ENCODE measurements at places on chromosomes 16 and 17.

DNA sequence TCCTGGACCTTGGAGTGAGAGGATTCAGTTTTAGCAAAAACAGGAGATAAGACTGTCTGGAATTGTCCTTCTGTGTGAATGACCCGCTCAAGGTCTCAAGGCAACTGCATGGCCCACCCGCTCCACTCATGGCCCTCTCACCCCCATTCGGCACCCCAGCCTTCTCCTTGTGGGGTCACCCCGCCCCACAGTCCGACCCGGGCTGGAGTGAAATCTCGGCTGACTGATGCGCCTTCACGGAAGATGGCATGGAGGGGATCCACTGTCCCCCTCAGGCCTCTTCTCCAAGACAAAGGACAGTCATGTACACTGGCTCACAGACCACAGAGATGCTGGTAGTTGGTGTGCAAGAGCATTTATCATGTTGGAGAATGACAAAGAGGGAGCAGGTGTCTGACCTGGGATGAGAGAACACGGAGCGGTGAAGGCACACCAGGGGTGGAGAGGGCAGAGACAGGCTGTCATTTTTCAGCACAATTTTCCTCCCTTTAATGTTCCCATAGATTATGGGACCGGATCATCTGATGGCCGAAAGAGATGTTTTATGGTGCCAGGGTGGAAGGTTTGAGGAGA, 391.9 kb upstream of the TNRC6C start:
- no peak for DNase-seq

- no peak for DNase-seq
Measured at GRCh38 chr16:89574681-89575246, 794 bp upstream of the CPNE7 start.

DNA sequence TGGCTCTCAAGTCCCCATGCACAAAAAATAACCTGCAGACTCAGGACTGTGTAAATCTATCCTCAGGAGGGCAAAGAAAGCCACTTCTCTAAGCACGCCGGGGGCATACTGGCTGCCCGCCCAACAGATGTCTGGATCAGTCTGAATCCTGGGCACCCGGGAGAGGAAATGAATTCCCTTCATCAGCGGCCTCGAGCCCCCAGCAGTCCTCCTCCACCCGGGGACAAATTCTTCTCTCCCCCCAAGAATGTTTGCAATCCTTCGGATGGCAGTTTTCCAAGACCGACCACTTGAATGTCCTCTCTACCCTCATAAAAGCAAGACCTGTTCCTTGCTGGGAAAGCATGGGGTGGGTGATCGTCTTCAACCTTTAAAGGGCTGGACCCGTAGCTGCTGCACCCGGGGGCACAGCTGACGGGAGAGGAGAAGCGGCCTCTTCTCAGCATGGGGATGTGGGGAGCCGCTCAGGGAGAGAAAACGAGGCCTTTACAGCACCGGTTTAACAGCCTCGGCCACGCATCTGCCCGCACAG, 9.4 kb upstream of the MAP2K3 start:
- DNase-seq, result no peak

GRCh38 chr17:19760746-19761145, 12.6 kb upstream of the ALDH3A1 start:
- DNase-seq, result no peak

- no peak for DNase-seq
Measured at GRCh38 chr16:88389621-88390160, 6.9 kb downstream of the ZNF469 start.

- DNase-seq, result no peak
Measured at GRCh38 chr17:66290101-66290722, 12.2 kb upstream of the PRKCA start.

DNA sequence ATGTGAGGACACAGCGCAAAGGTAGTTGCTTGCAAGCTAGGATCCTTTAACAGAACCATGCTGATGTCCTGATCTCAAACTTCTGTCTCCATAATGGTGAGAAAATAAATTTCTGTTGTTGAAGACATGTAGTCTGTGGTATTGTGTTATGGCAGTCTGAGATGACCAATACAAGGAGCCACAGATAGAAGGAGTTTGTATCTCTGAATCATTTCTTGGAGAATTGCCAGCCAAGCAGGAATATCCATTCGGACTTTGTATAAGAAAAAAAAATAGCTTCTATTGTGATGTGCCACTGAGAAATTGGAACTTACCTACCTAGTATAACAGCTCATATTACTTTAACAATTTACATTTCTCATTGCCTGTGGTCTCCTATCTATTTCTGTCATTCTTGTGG, 447.6 kb upstream of the CA10 start:
- DNase-seq, result no peak

- no peak for DNase-seq
Measured at GRCh38 chr16:62445909-62446308, 409.7 kb upstream of the CDH8 start.

DNA sequence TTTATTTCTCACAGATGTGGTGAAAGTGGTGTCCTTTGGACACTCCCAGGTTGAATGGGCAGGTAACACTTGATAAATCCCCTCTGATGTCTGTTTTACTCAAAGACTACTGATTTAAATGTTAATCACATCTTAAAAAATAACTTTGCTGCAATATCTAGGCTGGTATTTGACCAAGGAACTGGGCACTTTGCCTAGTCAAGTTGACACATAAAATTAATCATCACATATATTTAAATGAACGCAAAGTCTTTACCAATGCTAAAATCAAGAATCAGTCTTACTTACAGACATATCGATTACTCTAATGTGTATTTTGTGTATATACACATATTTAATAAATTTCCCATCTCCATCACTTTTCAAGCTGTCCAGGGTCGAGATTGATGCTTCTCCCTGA, 7.0 kb downstream of the MT2A start:
- DNase-seq, result no peak

DNA sequence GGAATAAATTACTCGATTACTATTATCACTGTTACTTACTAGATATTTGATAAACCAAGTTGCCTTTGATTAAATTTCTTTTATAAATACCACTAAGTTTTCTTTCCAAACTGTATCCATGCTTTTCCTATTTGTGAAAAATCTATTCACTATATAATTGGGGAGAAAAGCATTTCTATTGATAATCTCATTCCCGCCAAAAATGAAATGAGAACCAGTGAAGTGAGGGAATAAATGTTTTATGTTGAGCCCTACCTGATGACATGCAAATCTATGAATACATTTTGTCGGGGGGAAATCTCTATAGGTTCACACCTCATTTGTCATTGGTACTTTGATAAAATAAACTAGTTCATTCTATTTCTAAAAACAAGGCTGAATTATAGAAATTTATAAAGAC, 15.7 kb downstream of the BRIP1 start:
- DNase-seq, result no peak

- no peak for DNase-seq
Measured at GRCh38 chr17:75433218-75433783, 23.1 kb upstream of the TMEM94 start.

GRCh38 chr17:82684228-82684841, 14.2 kb downstream of the RAB40B start:
- DNase-seq, result no peak

- no peak for DNase-seq
Measured at GRCh38 chr17:17433000-17433703, 43.6 kb upstream of the MED9 start.

DNA sequence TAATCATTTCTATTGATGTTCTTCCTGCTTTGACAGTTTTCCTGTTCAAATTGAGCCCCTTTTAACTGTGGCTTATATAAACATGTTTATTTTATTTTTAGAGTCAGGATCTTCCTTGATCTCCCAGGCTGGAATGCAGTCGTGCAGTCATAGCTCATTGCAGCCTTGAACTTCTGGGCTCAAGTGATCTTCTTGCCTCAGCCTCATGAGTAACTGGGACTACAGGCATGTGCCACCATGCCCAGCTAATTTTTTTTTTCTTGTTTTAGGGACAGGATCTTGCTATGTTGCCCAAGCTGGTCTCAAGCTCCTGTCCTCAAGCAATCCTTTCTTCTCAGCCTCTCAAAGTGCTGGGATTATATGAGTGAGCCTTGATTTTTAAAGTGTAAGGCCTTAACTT, 14.7 kb downstream of the PHKB start:
- no peak for DNase-seq

Measured in activated CD4-positive, alpha-beta T cell treated with anti-CD3 and anti-CD28 coated beads, Interleukin-2, amount 50 U/mL, for 24 hours (primary cell).